Kidney (tissue), 22 donors: ENCODE measurements at places on chromosomes 2 and 18. TPM values are rescaled to one million over a fixed set of nuclear protein-coding genes. Genes with fewer than 3 reads are reported as not detected.

Gene MROH2A
- total RNA-seq = not detected

Gene TMEFF2
- total RNA-seq = not detected

Gene GALNT14
- 84.6 TPM for total RNA-seq

Gene SERPINB2
- total RNA-seq = not detected

Gene LGALSL
- 17.3 TPM for total RNA-seq

Gene NAT8
- 94.4 TPM for total RNA-seq

Gene ACVR1C
- total RNA-seq = 0.79 TPM

Gene SCYGR4
- total RNA-seq = not detected

Gene MC4R
- total RNA-seq = 0.19 TPM

Gene AFF3
- total RNA-seq = 11.0 TPM

Gene ATP8B1
- total RNA-seq = 40.8 TPM

DNA sequence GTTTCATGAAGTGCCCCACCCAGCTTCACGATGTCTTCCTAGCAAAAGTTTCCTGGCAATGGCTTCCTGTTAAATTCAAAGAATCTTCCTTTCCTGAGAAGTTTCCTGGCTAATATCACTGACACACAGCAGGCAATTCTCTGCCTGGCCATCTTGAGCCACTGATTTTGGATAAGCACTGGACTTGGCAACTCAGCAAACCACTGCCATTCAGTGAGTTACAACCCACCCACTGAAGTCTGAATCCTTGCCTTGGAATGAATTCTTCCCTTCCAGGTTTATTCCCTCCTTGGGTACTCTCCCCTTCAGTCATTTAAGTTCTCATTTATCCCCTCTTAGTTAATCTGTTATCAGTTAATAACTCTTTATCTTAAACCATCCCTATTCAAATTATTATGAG is 426.0 kb downstream of the MBD2 start:
- no peak for DNase-seq

DNA sequence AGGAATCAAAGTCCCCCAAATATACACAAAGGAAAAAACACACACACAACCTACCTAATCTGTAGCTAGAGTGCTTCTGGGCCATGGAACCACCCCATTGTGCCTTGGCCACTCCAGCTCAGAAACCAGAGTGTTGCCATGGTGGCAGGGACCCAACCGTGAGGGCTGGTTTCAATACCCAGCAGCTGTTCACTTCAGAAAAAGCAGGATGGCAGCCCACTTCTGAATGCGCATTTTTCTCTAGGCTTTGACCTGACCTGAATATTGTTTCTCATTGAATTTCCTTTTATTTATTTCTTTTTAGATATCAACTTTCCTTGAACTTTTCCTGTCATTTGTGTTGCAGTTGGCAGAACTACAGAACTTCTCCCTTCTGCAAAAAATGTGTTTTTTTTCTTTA is 43.0 kb upstream of the EHBP1 start:
- no peak for DNase-seq

DNA sequence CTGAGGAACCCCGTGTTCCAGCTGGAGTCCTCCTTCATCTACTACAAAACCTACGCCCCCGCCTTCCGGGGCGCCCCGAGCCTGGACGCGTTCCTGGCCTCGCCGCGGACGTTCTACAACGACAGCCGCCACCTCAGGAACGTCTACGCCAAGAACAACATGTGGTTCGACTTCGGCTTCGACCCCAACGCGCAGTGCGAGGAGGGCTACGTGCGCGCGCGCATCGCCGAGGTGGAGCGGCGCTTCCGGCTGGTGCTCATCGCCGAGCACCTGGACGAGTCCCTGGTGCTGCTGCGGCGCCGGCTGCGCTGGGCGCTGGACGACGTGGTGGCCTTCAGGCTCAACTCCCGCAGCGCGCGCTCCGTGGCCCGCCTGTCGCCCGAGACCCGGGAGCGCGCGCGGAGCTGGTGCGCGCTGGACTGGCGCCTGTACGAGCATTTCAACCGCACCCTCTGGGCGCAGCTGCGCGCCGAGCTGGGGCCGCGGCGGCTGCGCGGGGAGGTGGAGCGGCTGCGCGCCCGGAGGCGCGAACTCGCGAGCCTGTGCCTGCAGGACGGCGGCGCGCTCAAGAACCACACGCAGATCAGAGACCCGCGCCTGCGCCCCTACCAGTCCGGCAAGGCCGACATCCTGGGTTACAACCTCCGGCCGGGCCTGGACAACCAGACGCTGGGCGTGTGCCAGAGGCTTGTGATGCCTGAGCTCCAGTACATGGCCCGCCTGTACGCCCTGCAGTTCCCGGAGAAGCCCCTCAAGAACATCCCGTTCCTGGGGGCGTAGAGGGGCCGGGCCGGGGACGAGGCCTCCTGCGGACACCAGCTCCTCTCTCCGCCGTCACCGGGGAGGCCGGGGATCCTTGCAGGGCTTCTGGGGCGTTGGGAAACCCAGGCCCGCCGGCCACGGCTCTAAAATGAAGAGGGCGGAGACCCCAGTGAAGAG is 5.3 kb upstream of the NEU4 start:
- DNase-seq = peak; percentile 65

DNA sequence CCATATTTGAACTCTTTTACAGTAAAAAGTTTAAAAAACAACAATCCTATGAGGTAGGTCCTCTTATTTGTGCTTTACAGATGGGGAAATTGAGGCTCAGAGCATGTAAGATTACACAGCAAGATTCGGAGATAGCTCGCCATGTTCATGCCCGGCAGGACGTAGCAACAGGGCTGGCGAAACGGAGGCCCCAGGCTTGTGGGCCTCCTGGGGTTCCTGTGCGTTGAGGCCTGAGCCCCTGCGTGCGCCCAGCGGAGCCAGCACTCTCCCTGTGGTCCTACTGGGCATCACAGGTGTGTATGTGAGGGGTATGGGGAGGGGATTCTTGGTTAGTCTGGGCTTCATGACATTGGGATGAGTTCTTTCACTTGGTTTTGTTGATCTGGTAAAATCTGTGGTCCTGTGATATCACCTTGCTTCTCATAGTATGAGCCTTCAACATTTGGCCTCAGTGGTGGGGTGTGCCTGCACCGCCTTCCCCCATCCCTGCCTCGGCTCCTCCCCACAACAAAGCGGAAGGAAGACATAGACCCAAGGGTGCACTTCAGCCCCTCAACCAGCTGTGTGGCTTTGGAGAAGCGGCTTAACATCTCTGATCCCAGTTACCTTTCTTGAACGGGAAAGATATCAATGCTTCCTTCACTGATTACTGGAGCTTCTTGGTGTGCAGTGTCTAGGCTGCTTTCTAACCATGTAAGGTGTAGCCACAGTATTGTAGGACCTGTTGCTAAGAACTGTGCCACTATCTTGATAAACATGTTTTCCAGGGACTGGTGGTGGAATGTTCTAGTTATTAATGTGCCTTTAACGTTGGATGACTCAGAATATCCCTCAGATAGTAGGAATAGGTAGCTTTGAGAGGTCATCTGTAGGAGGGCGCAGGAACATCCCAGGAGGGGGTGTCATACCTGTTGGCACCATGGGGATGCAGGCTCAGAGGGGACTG is 37.2 kb downstream of the HPCAL1 start:
- no peak for DNase-seq
